ENCODE measurements at places on chromosomes 11 and 22.

DNA sequence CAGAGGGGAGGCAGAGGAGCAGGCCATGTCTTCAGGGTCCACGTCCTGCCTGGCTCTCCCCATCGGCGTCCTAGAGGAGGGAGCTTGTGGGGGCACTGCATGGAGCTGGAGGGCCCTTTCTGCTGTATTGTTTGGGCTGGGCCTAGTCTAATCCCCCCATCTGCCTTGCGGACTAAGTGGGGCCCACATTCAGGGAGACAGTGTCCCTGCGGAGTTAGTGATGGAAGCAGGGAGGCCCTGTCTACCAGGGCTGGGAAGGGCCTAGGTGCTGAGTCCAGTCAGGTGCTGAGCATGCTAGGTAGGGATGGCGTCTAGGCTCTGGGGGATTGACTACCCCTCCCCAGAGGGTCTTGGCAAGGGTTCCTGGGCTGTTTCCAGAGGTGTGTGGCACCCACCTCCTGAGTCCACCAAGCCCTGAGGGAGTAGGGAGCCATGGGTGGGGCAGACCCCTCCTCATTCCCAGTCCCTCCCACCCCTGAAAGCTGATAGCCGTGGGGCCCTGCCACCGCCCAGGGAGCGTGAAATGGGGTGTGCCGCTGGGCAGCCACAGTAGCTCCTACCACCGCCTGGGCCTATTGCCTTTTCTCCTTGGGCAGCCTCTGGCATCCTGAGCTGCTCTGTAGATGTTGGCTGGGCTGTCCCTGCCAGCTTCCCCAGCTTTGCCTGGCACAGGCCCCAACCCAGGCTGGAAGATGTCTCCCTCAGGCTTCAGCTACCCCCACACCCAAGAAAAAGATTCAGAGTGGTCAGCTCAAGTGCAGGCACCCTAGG lies 1.9 kb upstream of the POLD4 start:
- H3K27me3 ChIP-seq, result no peaks in the 10 kb centered on the region
- H3K36me3 ChIP-seq, result no peaks in the 10 kb centered on the region
- H3K4me3 ChIP-seq, result no peak overlapping the region
- H3K4me1 ChIP-seq, result peaks cover 4% of the 10 kb centered on the region

DNA sequence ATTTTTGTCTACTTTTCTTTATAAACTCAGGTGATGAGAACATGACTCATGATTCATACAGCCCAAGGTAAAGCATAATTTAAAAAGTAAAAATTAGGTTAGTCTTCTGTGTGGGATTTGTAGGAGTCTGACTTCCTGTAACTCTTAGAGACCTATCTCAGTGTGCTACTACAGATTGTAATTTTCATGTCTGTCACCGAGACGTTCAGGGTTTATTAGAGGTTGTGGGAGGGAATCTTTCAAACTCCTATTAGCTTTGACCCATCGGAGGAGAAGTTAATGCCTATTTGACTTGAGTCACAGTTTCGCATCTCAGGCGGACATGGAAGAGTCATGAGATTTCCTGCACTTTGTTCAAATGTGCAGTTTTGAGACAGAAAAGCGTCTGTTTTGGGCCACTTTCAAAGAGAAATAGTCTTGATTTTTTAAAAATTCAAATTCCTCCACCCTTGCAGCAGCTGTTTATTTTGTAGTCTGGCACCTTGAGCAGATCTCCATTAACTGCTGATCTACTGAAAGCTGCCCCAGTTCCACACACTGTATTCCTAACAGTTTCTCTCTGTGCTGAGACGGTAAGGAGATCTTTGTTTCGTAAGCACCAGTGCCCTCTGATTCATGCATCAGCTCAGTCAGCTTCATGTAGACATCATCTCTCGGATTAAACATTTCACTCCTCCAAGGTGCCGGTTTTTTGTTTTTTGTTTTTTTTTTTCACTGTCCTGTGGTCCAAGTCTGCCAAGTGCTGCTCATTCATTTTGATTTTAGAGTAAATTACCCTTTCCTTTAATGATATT lies 24.3 kb downstream of the ALKBH3 start:
- no peaks in the 10 kb centered on the region for H3K27me3 ChIP-seq
- no peaks in the 10 kb centered on the region for H3K4me1 ChIP-seq
- H3K27ac ChIP-seq, result peak overlapping the region; percentile 67
- DNase-seq, result no peak

DNA sequence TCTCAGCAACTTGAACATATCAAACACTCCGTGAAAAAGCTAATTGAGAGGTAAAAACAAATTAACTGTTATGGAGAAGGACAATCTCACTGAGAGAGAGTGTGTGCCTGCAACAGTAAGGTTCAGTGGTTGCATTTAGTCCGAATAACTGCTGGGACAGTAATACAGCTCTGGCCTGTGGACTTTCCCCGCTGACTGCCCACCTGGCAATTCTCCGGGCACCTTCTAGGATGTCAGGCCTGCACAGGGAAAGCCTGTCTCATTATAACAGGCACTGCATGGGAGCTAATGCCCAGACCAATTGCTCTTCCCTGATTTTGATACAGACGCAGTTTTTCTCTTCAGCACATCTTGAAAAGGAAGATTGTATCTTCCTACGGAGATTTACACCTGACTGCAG lies 251.0 kb downstream of the DCDC1 start:
- H3K4me3 ChIP-seq, result no peak overlapping the region
- no peaks in the 10 kb centered on the region for H3K36me3 ChIP-seq
- no peaks in the 10 kb centered on the region for H3K27me3 ChIP-seq
- no peak overlapping the region for H3K27ac ChIP-seq
- no peak for DNase-seq

GRCh38 chr22:40534379-40535188 lies 101.9 kb downstream of the MRTFA start:
- H3K4me3 ChIP-seq, result no peak overlapping the region
- DNase-seq, result no peak
- H3K27ac ChIP-seq, result no peak overlapping the region
- H3K4me1 ChIP-seq, result peaks cover 6% of the 10 kb centered on the region
- no peaks in the 10 kb centered on the region for H3K36me3 ChIP-seq
- H3K27me3 ChIP-seq, result no peaks in the 10 kb centered on the region

DNA sequence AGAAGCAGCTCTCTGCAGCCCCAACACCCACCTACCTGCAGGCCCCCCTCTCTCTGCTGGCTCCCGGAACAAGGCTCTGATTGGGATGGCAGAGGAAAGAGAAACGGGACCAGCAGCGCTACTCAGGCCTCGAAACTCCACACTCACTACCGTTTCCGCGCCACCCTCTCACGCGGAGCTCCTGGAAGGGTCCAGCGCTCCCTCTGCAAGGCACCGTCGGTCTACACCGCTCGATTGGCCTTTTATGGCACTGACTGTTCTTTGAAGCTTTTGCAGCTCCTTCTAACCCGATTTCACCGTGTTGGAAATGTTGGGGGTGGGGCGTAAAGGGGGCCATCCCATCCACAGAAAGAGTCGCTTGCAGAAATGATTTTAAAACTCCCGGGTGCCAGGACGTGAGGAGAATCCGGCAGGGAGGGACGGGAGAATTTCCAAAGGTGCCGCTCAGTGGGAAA lies 323 bp upstream of the PANX1 start:
- no peak for DNase-seq
- no peaks in the 10 kb centered on the region for H3K36me3 ChIP-seq
- H3K27ac ChIP-seq, result peak overlapping the region; percentile 99
- peak overlapping the region; percentile 93 for H3K4me3 ChIP-seq
- no peaks in the 10 kb centered on the region for H3K27me3 ChIP-seq

GRCh38 chr11:82195283-82195682 lies 538.4 kb downstream of the FAM181B start:
- H3K4me3 ChIP-seq, result no peak overlapping the region
- no peaks in the 10 kb centered on the region for H3K36me3 ChIP-seq
- H3K27ac ChIP-seq, result no peak overlapping the region

GRCh38 chr11:131999084-131999483 lies 628.7 kb downstream of the NTM start:
- H3K27ac ChIP-seq, result no peak overlapping the region
- no peaks in the 10 kb centered on the region for H3K36me3 ChIP-seq
- no peaks in the 10 kb centered on the region for H3K27me3 ChIP-seq
- peaks cover 9% of the 10 kb centered on the region for H3K4me1 ChIP-seq
- H3K4me3 ChIP-seq, result no peak overlapping the region

DNA sequence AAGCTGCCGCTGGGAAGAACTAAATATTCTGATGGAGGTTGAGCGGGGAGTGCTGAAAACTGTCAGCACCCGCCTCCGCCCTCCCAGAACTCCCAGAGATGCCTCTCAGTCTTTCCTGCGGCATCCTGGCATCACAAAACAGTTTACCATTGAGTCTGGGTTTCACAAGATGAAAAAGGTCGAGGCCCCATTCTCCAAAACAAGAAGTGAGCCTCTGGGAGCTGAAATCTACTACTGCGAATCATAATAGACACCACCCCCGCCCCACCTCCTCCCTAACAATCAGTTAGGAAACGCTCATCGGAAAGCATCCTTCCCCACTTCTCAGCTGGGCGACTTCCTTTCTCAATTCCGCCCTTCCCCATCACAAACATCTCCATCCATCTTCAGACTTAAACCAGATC lies 1.0 kb downstream of the SUN2 start:
- peaks cover 12% of the 10 kb centered on the region for H3K36me3 ChIP-seq
- peaks cover 24% of the 10 kb centered on the region for H3K4me1 ChIP-seq
- H3K27ac ChIP-seq, result peak overlapping the region; percentile 95
- H3K4me3 ChIP-seq, result peak overlapping the region; percentile 89

GRCh38 chr11:18617688-18618341 lies 16.3 kb downstream of the SPTY2D1 start:
- no peaks in the 10 kb centered on the region for H3K27me3 ChIP-seq
- H3K4me3 ChIP-seq, result no peak overlapping the region
- peaks cover 20% of the 10 kb centered on the region for H3K36me3 ChIP-seq

- peaks cover 21% of the 10 kb centered on the region for H3K4me1 ChIP-seq
- no peak overlapping the region for H3K4me3 ChIP-seq
- H3K27me3 ChIP-seq, result no peaks in the 10 kb centered on the region
- peak; percentile 64 for DNase-seq
- H3K27ac ChIP-seq, result no peak overlapping the region
Observed at GRCh38 chr22:37054600-37055365, 3.2 kb downstream of the KCTD17 start.

DNA sequence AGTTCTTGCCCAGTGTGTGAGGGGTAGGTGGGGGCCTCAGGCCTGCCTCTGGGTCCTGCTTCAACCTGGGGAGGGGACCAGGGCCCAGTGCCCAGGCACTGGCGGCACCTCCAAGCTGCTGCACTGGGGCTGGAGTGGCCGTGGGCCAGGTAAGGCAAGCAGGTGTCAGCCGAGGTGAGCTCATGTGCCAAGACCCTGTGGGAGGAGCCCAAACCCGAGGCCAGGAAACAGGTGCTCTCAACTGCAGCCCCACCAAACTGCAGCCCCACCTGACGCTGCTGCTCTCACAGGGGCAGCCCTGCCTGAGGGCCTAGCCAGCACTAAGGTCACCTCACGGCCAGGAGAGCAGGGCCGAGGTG lies 18.1 kb upstream of the GNB1L start:
- no peak overlapping the region for H3K4me3 ChIP-seq
- peak; percentile 32 for DNase-seq
- H3K36me3 ChIP-seq, result no peaks in the 10 kb centered on the region
- H3K27me3 ChIP-seq, result no peaks in the 10 kb centered on the region
- no peaks in the 10 kb centered on the region for H3K4me1 ChIP-seq
- no peak overlapping the region for H3K27ac ChIP-seq

DNA sequence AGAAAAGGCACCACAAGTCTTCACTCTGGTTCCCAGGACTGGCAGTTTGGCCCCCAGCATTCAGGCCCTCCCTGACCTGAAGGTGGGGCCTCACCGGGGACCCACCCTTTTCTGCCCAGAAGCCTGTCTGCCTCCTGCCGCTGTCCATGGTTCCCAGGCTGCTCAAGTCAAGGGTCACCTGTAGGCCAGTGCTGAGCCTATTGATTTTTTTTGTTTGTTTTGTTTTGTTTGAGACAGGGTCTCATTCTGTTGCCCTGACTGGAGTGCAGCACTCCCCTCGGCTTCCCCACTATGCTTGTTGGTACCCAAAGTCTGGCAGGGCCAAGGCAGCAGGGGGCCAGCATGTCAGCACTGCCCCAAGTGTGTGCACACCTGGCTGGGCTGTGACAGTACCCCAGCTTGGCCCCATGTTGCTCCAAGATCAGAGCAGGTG lies 11.0 kb upstream of the MED17 start:
- DNase-seq, result no peak
- no peaks in the 10 kb centered on the region for H3K36me3 ChIP-seq
- H3K27me3 ChIP-seq, result no peaks in the 10 kb centered on the region
- H3K4me3 ChIP-seq, result no peak overlapping the region
- no peak overlapping the region for H3K27ac ChIP-seq

GRCh38 chr11:64245401-64245796 lies 1.3 kb downstream of the PPP1R14B start:
- H3K27ac ChIP-seq, result peak overlapping the region; percentile 94
- peaks cover 5% of the 10 kb centered on the region for H3K36me3 ChIP-seq
- no peak for DNase-seq
- no peaks in the 10 kb centered on the region for H3K4me1 ChIP-seq
- no peaks in the 10 kb centered on the region for H3K27me3 ChIP-seq

- H3K4me3 ChIP-seq, result no peak overlapping the region
- no peaks in the 10 kb centered on the region for H3K4me1 ChIP-seq
- no peak overlapping the region for H3K27ac ChIP-seq
- H3K27me3 ChIP-seq, result no peaks in the 10 kb centered on the region
- no peak for DNase-seq
Observed at GRCh38 chr11:90836031-90836430, 613.2 kb upstream of the CHORDC1 start.

- no peak overlapping the region for H3K4me3 ChIP-seq
- H3K4me1 ChIP-seq, result no peaks in the 10 kb centered on the region
- DNase-seq, result no peak
Observed at GRCh38 chr11:127218275-127218608, 217.7 kb upstream of the KIRREL3 start.

GRCh38 chr22:47121791-47122190 lies 359.3 kb downstream of the TBC1D22A start:
- DNase-seq, result no peak
- H3K4me3 ChIP-seq, result no peak overlapping the region
- H3K36me3 ChIP-seq, result no peaks in the 10 kb centered on the region
- H3K27ac ChIP-seq, result no peak overlapping the region

GRCh38 chr11:10453261-10453660 lies 1.8 kb upstream of the AMPD3 start:
- no peak for DNase-seq
- H3K4me3 ChIP-seq, result no peak overlapping the region
- no peak overlapping the region for H3K27ac ChIP-seq

DNA sequence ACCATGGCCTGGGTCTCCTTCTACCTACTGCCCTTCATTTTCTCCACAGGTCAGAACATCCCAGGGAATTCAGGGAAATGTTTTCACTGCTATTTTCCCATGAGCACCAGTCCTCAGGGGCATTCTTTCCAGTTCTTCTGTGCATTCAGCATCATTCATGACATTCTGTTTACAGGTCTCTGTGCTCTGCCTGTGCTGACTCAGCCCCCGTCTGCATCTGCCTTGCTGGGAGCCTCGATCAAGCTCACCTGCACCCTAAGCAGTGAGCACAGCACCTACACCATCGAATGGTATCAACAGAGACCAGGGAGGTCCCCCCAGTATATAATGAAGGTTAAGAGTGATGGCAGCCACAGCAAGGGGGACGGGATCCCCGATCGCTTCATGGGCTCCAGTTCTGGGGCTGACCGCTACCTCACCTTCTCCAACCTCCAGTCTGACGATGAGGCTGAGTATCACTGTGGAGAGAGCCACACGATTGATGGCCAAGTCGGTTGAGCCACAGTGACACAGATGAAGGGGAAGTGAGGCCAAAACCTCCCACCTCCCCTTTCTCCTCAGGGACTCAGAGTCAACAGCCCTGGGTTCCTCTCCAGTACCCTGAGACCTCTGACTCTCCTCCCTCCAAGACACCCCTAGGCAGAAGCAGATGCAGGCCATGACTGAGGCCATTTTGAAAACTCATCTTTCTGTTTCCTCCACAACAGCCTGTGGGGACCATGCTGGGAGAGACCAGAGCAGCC lies 15.9 kb upstream of the IGLL5 start:
- H3K36me3 ChIP-seq, result no peaks in the 10 kb centered on the region
- H3K27me3 ChIP-seq, result no peaks in the 10 kb centered on the region
- H3K27ac ChIP-seq, result no peak overlapping the region
- H3K4me1 ChIP-seq, result no peaks in the 10 kb centered on the region
- H3K4me3 ChIP-seq, result no peak overlapping the region

All from small intestine (tissue), 16 donors.